Occipital lobe (tissue), 3 donors: ENCODE measurements at places on chromosomes 6 and 20. TPM values are rescaled to one million over a fixed set of nuclear protein-coding genes. Genes with fewer than 3 reads are reported as not detected.

Gene CDH4
- 22.3 TPM for total RNA-seq

DNA sequence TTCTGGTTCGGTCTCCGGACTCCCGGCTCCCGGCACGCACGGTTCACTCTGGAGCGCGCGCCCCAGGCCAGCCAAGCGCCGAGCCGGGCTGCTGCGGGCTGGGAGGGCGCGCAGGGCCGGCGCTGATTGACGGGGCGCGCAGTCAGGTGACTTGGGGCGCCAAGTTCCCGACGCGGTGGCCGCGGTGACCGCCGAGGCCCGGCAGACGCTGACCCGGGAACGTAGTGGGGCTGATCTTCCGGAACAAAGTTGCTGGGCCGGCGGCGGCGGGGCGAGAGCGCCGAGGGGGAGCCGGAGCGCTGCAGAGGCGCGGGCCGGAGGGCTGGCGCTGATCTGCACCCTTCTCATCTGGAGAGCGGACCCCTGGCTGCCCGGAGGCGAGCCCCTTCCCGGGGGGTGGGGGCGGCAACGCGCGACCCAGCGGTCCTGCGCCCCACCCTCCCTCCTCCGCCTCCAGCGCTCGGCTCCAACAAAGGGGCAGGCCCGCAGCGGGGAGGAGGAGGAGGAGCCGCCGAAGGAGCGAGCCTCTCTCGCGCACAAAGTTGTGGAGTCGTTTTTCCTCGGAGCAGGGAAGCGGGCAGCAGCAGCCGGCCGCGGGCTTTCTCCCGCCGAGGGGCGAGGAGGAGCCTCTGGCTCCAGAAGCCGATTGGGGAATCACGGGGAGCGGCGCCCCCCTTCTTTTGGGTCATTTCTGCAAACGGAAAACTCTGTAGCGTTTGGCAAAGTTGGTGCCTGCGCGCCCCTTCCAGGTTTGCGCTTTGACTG, at the start of gene UTRN:
TSS of gene UTRN (plus strand) at position 553 of the 765 bp plus-strand sequence. CDS start 6,494 bp downstream, outside the sequence.
- DNase-seq, result peak; percentile 21

DNA sequence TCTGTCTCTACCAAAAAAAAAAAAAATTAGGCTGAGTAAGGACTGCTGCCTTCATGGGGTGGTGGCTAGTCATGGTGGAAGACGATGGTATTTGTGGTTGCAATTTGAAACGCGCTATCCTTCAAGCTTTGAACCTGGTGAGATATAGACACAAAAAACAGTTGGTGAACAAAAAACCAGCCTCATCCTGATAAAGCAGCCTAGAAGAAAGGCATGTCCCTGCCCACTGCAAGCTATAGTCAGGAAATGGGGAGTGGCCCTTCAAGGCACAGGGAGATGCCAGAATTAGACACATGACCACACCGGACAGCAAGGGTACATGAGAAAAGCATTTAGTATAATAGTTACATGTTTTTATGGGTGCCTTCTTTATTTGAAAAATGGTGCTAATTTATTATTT, 193.6 kb downstream of the NFATC2 start:
- DNase-seq, result no peak

Gene MDFI
- total RNA-seq, result 11.7 TPM

DNA sequence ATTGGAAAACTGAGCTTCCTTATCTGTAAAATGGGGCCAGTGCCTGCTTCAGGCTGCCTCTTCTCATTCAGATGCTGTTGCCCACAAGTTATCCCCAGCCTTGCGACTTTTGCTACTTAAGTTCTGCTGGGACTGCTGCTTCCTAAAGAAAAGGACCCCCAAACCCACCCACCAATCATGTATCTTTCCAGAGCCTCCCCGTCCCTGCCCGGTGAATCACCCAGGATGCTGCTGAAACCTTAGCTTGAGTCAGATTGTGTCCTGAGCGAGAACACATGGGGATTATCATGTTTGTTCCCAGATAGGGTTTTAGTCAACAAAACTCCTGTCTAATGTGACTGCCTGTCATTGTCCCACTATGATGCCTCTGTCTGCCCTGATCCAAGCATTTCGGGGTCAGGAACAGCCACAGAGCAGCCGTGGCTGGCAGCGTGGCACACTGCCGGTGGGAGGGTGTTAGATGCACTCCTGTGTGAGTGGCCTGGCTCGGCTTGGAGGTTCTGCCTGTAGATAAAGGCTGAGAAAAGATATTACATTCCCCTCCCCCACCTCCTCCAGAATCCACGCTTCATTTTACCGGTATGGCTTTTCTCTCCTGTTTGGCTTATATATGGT, 79.9 kb downstream of the TOX2 start:
- DNase-seq, result no peak

Gene VSTM2L
- total RNA-seq, result 39.6 TPM

Gene CDKN1A
- 2.0 TPM for total RNA-seq

DNA sequence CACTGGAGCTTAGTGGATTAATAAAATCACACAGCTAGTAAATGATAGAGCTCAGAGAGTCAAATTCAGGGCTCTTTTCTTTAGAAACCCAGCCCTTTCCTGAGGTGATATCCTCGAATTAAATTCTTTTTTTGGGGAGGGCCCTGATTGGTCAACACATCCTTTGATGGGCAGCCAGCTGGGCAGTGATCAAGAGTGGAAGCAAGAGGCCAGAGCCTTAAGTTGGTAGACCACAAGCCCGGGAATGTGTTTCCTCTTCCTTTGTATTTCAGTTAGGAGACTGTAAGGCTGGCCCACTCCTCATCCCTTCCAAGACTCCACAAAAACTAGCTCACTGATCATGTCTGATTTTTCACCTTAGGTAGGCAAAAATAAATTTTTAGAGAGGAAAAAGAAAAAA, 640.5 kb downstream of the DHX35 start:
- DNase-seq, result no peak

Gene OR2H2
- total RNA-seq, result not detected

DNA sequence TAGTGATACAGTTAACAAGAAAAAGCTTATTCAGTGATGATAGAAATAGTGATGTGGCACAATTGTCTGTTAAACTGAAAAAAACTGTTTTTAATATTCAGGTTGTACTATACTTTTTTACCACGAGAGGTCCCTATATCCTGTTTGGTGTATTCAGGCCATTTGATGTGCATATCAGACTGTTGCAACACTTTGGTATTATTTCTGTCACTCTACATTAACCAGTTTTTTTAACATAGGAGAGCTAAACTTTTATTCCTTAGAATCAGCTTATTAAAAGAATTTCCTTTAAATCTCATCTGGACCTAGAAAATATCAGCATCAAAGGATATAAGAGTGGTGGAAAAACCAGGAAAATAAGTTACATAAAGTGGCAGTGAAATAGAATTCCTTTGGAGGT, 36.8 kb downstream of the TSPYL4 start:
- DNase-seq, result no peak

- DNase-seq, result no peak
These were observed 30.3 kb downstream of the KIF13A start for GRCh38 chr6:17957086-17957485.

DNA sequence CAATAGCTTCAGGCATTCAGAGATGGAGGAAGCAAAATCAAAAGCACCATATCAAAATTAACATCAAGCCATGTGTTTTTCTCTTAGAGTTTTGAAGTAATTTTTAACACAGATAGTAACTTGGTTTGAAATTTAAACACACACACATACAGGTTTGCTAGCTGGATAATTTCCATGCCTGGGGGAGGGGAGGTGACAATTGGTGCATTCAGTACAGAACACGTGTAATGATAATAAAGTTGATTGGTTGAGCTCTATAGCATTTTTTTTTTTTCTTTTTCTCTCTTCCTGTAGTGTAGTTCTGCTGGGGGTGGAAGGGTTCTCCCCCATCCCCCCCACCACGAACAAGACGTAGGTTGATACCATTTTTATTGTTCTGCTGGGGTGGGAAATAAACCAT, 564.8 kb downstream of the LMBRD1 start:
- DNase-seq, result no peak

Gene CFAP206
- 3.0 TPM for total RNA-seq
